ENCODE measurements at places on chromosomes 4 and X.

GRCh38 chr4:14267373-14268060, 640.0 kb upstream of the BOD1L1 start:
- H3K4me3 ChIP-seq = no peak overlapping the region
- no peaks in the 10 kb centered on the region for H3K27me3 ChIP-seq
- H3K4me1 ChIP-seq = no peaks in the 10 kb centered on the region
- H3K27ac ChIP-seq = peak overlapping the region; percentile 81

DNA sequence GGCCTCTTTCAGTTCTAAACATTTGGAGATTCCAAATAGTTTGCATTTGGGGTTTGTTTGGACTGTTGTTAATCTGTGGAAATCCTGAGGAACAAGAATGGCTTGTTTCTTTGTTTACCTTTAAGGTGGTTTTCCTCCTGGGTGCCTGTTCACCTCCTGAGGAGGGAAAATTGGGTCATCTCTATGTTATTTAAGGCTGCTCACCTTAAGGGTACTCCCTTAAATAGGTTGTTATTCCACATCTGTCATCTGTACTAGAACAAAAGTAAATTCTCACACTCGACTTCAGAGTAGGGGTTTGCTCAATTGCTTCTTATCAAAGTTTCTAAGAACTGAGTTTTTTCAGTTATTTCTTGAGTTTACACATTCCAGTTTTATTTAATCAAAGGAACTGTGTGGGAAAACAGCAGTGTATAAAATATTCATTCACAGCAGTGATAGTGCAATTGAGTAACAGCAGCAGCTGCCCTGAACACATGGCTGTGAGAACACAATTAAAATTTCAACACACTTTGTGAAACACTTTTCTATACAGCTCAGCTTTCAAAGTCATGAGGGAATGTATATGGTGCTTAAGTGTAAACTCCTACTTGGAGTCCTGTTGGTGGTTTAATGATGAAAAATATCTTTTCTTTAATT, 238.5 kb upstream of the PGRMC2 start:
- no peaks in the 10 kb centered on the region for H3K27me3 ChIP-seq
- DNase-seq = no peak
- no peaks in the 10 kb centered on the region for H3K36me3 ChIP-seq

- no peaks in the 10 kb centered on the region for H3K4me1 ChIP-seq
- no peak overlapping the region for H3K27ac ChIP-seq
- no peak for DNase-seq
- H3K27me3 ChIP-seq = no peaks in the 10 kb centered on the region
- no peak overlapping the region for H3K4me3 ChIP-seq
These were observed 137.9 kb downstream of the ANK2 start for GRCh38 chr4:113187358-113187757.

- peaks cover 65% of the 10 kb centered on the region for H3K36me3 ChIP-seq
- peaks cover 9% of the 10 kb centered on the region for H3K4me1 ChIP-seq
- no peak overlapping the region for H3K4me3 ChIP-seq
- no peaks in the 10 kb centered on the region for H3K27me3 ChIP-seq
- no peak overlapping the region for H3K27ac ChIP-seq
These were observed 66.7 kb downstream of the DHX15 start for GRCh38 chr4:24517676-24518075.

- H3K27ac ChIP-seq = no peak overlapping the region
- no peak overlapping the region for H3K4me3 ChIP-seq
- no peaks in the 10 kb centered on the region for H3K36me3 ChIP-seq
- H3K27me3 ChIP-seq = no peaks in the 10 kb centered on the region
These were observed 252.6 kb downstream of the BANK1 start for GRCh38 chr4:102042871-102043802.
